ENCODE measurements at places on chromosomes 6 and 20.

- no peak for DNase-seq
These were observed 61.0 kb downstream of the ENPP1 start for GRCh38 chr6:131868836-131869235.

DNA sequence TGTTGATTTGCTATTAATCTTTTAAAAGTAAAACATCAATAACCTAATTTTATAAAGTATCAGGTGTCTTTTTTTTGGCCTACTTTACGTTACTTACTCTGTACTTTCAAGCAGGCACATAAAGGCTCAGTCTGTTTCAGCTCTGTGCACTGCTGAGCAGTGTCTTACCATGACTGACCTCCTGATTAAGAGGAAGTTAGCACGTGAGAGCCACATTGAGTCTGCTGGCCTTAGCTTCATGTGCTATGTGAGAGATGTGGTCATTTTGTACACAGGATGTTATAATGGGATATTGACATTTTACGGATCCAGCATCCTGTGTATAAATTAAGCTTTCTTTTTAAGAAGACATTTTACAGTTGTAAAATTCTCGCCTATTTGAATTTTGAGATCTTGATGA lies 31.9 kb downstream of the ARID1B start:
- no peak for DNase-seq

- no peak for DNase-seq
These were observed 59.0 kb downstream of the MDGA1 start for GRCh38 chr6:37638414-37639341.

DNA sequence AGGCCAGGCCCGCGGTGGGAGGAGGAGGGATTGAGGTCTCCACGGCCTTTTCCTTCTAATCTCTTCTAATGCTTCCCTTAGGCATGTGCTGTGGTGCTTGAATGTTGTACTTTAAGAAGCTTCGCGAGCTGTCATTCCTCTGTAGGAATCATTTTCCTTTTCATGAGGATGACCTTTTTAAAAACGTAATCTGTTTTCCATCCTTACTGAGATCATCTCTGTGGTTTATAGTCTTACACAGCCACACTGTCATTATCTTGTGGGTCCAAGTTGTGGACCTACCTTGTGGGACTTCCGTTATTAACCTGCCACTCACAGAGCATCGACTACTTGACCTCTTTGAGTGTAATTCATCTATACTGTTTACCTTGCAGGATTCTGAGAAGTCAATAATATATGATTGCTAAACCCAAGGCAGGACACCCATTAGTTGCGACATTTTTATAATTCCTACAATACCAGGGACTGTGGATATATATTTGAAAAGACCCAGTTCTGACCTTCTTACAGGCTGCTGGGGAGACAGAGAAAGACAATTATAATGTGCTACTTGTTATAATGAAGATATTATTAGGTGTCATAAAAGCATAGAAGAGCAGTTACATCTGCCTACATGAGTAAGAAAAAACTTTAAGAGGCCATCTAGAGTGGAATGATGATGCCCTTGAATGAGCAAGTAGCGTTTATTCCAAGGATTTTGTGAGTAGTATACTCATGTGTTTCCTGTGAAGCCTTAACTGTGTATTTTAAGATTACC lies 842 bp downstream of the SLC25A27 start:
- DNase-seq, result no peak

DNA sequence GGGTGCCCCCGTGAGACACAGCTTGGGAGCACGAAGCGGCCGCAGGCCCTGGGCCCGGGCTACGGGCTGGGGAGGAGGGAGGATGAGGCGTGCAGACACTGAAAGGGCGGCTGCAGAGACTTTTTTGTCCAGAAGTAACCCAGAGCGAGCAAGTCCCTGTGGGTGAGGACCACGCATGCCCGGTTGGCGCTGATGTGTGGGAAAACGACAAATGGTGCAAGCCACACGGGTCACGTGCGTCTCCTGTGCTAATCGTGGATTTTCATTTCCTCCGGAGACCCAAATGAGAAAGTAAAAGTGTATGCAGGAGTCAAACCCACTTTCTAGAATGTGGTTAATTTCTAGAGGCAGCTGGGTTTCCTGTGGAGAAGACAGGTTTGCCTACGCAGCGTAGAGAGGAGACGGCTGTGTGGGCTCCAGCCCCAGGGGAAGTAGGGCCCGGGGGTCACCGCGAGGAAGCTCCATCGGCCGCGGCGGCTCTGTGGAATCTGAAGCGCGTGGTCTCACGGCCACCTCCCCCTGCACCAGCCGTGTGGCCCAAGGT lies 19.0 kb downstream of the DLL1 start:
- no peak for DNase-seq

- no peak for DNase-seq
These were observed 90.2 kb upstream of the SULF2 start for GRCh38 chr20:47875297-47876025.

DNA sequence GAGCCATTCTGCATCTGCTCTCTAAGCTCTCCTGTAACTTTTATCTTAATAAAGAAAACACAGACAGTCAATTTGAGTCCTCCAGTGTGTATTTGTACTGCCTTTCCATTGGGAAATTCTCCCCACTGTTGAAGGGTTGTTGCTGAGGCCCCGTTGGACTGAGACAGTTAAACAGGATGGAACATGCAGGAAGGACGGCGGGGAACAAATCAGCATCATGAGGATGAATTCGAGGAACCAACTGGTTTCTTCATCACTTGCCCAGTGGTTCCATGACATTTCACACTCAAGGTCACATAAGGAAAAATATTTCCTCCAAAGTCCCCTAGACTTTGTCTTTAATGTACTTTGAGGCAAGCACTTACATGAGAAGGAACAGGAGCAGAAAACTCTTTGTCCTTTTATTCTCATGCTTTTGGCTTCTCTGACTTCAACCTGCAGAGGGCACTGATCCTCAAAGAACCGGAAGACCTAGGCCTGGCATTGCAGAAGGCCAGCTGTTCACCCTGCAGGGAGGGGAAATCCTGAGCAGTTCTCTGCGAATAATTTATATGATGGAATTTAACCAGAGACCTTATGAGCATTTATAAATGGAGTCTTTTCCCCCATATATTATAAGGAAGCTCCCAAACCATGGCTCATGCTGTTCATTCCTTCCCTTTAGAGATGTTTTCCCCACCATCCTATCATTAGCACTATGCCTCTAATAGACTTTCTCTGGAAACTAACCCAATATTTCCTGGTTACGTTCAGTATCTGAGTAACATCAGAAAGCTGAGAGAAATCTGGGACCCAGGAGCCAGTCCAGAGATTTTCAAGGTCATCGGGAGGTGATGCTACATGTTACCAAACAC lies 55.2 kb upstream of the ADGRF1 start:
- DNase-seq, result peak; percentile 73

GRCh38 chr6:16973545-16974386 lies 128.1 kb upstream of the STMND1 start:
- DNase-seq, result no peak

DNA sequence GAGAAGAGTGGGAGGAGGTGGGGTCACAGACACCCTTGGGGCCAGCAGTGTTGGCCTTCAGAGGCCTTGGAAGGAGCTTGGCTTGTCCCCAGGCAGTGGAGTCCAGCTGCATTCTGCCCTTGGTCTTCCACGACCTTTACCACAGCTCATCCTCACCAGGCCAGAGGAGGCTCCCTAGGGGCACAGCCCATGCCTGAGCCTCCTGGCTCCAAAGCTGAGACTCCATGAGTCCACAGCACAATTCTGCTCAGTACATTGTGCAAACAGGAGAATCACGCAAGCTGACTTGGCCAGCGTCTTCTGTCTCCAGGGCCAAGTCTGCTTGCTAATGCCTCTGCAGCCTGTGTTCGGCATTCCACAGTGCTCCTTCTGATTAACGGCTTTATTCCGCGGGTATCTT lies 337.2 kb downstream of the SMOC2 start:
- no peak for DNase-seq

DNA sequence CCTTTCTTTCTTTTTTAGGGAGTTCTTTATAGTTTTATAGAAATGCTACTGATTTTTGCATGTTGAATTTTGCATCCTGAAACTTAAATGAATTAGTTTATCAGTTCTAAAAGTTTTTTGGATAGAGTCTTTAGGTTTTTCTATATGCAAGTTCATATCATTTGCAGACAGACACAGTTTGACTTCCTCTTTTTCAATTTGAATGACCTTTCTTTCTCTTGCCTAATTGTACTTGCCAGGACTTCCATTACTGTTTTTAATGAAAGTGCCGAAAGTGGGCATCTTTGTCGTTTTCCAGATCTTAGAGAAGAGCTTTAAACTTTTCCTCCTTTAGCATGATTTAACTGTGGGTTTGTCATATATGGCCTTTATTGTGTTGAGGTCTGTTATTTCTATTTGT lies 21.1 kb upstream of the EDN1 start:
- no peak for DNase-seq

- no peak for DNase-seq
These were observed 35.7 kb upstream of the MARCKS start for GRCh38 chr6:113821445-113821844.

DNA sequence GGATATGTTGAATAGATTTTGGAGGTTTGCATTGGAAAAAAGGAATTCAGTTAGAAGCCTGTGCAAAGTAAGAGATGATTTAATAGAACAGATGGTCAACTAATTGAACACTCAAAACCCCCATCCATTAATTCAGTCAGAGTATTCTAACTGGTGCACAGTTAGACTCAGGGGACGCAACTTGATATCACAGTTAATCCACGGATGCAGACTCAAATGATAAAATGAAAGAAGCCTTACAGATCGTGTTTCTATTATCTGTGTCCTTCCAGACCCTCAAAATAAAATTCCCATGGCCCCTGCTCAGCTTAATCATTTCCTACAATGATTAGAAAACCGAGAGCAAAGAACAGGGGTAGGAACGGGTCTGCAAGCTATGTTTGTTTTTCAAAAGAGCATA lies 45.4 kb upstream of the DTNBP1 start:
- DNase-seq, result no peak

GRCh38 chr20:36802326-36803222 lies 29.0 kb upstream of the DSN1 start:
- DNase-seq, result no peak

- DNase-seq, result no peak
These were observed 395.7 kb downstream of the RNGTT start for GRCh38 chr6:88567696-88568095.

DNA sequence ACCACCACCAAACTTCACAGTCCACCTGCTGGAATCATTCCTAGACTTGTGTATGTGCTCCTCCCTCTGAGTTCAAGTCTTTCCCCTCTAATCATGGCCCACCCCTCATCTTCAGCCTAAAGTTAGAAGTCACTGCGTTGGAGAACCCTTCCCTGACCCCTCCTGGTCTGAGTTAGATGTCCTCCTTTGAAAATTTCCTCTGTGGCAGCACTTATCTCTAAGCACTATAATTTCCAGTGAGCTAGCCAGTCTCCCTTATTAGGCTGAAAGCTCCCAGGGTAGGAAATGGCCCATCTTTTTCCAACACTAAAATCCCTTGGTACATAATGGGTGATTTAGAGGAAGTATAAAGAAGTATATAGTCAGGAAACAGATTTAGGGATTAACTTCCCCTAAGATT lies 63.2 kb downstream of the SESN1 start:
- DNase-seq, result no peak

- DNase-seq, result no peak
These were observed 108.9 kb upstream of the SNX9 start for GRCh38 chr6:157714153-157714490.

GRCh38 chr6:50843842-50844241 lies 25.2 kb downstream of the TFAP2B start:
- DNase-seq, result no peak

- peak; percentile 61 for DNase-seq
These were observed 2.2 kb upstream of the APMAP start for GRCh38 chr20:24994470-24995368.

GRCh38 chr6:11785415-11785773 lies 6.8 kb upstream of the ADTRP start:
- no peak for DNase-seq

DNA sequence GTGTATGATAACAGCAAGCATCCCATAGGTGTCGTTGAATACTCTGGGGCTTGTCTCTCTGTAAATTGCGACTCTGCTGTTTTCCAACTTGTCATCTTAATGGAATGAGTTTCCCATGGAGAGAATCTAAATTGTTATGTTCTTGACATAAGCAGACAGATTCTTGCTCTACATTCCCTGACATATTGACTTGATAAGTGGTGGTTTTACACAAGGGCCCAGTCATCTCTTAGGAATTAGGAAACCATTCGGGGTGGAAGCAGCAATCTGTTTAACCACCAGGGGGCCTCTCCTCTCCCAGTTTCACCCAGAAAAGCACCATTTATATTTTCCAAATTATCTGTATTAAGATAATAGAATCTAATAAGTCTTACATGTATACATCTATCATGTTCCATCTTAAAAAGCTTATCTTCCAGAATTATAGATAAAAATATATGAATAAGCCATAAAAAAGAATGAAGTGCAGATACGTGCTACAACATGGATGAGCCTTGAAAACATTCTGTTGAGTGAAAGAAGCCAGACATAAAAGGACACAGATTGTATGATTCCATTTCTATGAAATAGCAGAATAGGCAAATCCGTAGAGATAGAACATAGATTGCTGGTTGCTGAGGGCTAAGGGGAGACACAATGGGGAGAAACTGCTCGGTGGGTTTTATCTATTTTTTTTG lies 23.1 kb upstream of the MROH8 start:
- DNase-seq, result peak; percentile 65

- no peak for DNase-seq
These were observed 413.5 kb downstream of the BTBD3 start for GRCh38 chr20:12331236-12331635.

GRCh38 chr6:7540595-7540994 lies 876 bp upstream of the DSP start:
- DNase-seq, result no peak

DNA sequence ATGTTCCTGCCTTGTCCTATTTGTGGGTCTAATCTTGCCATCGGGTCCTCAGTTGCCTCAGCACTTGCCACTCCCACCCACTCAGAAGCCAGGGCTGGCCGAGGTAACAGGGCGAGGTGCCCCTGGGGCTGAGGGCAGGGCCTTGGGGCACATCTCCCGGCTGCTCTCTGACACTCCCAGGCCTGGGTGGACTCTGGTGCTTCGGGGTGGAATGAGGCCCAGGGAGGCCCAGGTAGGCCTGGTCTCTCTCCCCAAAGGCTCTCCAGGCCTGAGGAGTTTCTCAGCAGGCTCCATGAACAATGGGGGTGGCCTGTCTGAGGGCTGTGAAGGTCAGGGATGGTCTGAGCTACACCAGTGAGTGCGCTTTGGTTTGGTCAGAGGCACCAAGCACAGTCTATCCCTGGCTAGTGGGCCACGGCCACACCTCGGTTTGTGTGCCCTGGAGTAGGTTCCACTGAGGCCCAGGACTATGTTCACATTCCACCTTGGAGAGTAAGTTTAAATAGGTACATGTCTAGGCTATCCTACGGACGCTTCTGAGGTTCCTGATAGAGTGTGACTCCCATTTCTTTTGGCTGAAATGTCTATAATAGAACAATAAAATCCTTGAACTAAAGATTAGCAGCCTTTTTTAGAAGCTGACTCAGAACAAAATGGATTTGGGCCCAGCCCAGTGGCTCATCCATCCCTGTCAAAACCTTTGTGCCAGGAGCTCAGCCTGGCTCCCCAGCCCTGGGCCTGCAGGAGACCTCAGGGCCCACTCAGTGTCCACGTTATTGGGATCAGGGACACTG lies 78.8 kb downstream of the SLC24A3 start:
- DNase-seq, result no peak

All from smooth muscle cell of the brain vasculature (primary cell).